Lung (tissue), 17 donors: ENCODE measurements at places on chromosomes 13 and 19. TPM values are rescaled to one million over a fixed set of nuclear protein-coding genes. Genes with fewer than 3 reads are reported as not detected.

Gene SYCN
- not detected for total RNA-seq

DNA sequence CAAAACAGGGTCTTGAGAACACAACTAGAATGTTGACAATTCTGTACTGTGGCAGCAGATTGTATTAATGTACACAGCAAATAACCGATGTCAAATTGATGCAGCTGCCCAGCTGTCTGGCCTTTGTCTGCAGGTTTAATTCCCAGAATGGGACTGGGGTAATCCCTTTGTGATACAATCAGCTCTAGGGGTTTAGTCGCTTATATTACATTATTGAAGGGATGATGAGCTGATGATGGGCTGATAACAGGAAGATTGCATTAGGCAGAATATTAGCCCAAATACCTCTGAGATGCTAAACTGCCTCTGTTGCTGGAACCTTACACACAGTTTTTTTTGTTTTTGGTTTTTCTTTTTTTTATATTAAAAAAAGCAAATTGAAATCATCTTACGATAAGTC is 265.0 kb downstream of the RBM26 start:
- DNase-seq = no peak

Gene PINLYP
- total RNA-seq = 8.9 TPM

GRCh38 chr19:7926021-7926726 is at the start of gene CTXN1:
CTXN1 (minus strand) TSS chr19:7926135; CDS start chr19:7925538, 597 bp downstream.
- peak; percentile 79 for DNase-seq

DNA sequence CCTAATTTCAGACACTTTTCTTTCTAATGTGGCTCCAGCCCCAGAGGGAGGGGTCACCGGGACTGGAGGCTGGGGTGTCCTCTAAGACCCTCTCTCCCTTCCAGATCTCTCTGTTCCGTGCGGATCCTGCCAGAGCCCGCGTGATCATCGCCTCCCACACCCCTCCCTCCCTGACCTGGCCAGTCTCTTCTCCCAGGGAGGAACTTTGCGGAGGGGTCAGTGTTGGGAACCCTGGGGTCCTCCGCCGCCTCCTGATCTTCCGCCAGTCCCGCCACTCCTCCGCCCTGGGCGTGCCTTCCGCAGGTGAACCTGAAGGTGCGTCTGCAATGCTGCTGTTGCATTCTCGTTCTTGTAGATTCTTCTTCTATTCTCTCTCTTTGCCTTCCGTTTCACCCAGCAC is 9.1 kb downstream of the SOX21 start:
- no peak for DNase-seq

DNA sequence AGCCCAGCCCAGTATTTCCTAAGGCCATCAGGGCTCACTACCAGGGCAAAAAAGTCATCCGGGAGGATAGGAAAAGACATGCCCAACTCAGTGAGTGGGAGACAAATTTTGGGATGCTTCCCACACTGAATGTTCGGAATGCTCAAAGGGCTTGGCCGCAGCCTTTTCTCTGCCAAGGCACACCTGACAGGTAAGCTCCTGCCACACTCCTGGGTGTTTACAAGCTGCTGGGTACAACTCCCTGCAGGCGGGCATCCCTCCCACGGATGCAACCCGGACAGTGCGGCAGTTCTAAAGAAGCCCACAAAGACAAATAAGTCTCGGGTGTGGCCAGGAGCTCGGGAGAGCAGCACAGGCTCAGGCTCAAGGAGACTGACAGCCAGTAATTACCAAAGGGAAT is 28.1 kb downstream of the SLC7A1 start:
- no peak for DNase-seq

DNA sequence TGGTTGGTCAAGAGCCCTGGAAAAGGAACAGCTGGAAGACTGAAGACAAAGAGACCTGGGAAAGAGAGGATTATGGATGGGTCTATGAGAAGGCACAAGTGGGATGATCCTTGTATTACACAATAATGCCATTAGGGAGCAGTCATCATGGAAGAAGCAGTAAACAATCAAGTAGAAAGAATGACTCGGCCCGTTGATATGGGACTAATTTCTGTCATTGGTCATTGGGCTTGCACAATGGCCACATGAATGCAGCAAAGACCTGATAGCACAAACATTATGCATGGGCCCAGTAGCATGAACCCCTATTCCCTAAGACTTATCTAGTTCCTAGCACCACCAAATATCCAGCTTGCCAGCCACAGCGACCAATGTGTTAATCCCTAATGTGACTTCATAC is 390.3 kb upstream of the ZNF507 start:
- no peak for DNase-seq

- DNase-seq = no peak
Observed at GRCh38 chr19:31716826-31717225, 367.6 kb upstream of the TSHZ3 start.

DNA sequence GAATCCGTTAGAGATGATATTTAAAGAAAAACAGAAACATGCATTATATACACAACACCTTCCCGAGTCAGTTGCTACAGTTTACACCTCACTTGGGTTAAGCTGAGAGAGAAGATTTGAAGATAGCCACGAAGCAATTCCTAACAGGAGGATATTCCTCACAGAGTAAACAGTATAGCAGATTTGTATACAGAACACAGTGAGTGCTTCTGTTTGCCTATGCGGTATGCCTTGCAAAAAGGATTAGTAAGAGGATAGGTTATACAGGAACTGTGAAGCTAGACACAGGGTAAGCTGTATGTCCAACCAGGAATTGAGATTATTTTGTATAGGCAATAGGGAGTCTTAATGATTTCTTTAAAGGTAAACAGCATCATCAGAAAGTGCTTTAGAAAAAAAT is 471.8 kb downstream of the LIG4 start:
- no peak for DNase-seq

DNA sequence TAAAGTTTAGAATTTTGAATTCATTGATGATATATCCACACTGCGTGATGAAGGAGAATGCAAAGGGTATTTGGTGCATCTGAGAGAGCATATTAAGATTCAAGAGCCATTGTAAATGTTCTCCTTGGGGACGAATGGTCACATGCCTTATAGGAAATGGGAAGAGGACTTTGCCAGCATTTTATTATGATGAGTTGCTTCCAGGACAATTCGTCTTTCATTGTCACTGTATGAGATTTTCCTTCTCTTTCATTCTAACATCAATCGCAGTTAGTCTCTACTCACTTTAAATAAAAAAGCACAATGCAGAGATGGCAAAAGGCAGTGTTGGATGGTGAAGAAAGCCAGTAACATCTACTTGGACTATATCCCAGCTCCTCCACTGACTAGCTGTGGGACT is 21.4 kb downstream of the WDFY2 start:
- no peak for DNase-seq

GRCh38 chr13:92510416-92510815 is 716.2 kb upstream of the GPC6 start:
- no peak for DNase-seq

Gene CEACAM5
- 0.11 TPM for total RNA-seq

DNA sequence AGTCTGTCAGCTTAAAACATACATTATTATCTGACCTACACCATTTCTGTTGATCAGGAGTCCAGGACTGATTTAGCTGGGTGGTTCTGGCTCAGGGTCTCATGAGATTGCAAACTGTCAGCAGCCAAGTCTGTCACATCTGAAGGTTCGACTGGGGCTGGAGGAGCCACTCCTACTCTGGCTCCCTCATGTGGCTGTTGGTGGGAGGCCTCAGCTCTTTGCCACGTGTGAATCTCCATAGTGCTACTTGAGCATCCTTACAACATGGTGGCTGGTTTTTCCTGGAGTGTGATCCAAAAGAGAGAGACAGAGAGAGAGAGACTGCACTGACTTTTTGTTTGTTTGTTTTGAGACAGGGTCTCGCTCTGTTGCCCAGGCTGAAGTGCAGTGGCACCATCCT is 63.6 kb upstream of the NFIC start:
- DNase-seq = no peak

Gene CACNA1A
- 0.92 TPM for total RNA-seq

DNA sequence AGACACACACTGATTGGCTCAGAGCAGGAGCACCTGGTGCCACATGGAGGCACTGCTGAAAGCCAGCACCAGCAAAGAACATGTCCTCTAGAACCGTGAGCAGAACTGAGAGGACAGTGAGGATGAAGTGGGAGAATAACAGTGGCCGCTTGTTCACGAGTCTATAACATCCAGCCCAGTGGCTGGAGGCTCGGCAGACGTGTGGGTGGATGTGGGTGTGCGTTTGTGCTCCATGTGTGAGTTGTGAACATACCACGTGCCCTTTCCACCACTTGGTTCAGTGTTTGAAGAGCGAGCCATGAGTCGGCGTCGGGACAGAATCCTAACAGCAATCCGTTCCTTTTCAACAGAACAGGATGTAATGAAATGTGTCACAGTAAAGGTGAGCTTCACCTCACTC is 113.0 kb downstream of the SOX1 start:
- DNase-seq = no peak

DNA sequence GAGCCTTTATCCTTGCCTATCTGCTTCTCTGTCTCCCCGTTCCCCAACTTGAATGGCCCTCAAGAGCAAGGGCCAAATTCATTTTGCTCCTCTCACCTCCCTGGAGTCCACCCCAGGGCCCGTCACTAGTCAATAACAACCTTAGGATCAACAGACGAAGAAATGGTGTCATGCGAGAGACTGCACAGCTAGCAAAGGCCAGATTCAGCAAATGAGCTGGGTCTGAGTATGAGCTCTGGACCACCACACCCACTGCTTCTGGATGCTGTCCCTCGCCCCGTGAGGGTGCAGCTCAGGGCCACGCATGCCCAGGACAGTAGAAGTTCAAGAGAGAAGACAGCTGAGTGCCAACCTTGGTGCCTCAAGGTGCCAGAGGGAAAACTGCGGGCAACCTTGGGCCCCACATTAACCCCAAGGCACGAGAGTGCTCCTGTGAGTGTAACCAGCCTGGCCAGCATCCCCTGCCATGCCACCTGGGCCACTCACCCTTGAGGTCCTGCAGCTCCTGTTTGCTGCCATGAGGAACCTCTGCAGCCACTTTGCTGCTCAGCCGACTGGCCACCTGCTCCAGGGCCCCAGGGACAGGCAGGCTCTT is 11.8 kb upstream of the AKAP8L start:
- DNase-seq = no peak

Gene KCTD12
- 140 TPM for total RNA-seq

GRCh38 chr13:42808341-42808940 is 27.1 kb downstream of the FAM216B start:
- DNase-seq = no peak

DNA sequence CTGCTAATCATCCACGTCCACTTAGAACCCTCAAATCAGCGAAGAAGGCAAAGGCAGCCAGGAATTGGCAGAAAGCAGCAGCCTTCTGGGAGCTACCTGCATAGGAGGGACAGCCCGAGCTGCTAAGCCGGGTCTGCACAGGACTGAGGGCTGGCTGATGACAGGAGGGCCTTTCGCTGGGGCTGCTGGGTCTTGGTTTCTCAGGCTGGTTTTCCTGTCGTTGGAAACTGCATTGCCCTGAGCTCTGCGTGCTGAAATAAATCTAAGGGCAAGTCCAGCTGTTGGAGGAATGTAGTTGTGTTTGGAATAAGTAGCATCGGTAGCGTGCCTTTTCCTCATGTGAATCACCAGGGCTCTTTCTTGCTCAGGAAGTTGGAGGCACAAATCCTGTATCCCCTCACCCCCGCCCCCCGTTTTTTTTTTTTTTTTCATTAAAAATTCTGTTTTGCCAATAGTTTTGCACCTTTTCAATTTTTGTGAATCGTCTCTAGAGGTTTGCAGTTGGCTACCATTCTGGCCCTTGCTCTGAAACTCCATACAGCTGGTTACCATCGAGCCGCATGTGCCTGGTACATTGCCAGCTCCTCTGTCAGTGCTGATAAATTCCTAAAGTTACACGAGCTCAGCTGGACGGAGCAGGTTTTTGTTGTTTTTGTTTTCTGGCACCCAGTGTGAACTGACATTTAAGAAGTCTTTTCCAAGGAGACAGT is 193.9 kb upstream of the RNF113B start:
- peak; percentile 87 for DNase-seq

Gene TMEM255B
- total RNA-seq = 6.0 TPM

Gene ZNF112
- 4.1 TPM for total RNA-seq

Gene SHC2
- 15.9 TPM for total RNA-seq

- peak; percentile 89 for DNase-seq
Observed at GRCh38 chr19:15107061-15108010, at the start of gene SYDE1. SYDE1 (plus strand) TSS chr19:15107401; CDS start chr19:15107434, 33 bp downstream.
